ENCODE measurements at places on chromosomes 1 and 21.

- DNase-seq, result no peak
Measured at GRCh38 chr21:33848249-33848953, 67.2 kb downstream of the ATP5PO start.

GRCh38 chr1:16294219-16295212 lies 57.5 kb upstream of the CPLANE2 start:
- no peak for DNase-seq

DNA sequence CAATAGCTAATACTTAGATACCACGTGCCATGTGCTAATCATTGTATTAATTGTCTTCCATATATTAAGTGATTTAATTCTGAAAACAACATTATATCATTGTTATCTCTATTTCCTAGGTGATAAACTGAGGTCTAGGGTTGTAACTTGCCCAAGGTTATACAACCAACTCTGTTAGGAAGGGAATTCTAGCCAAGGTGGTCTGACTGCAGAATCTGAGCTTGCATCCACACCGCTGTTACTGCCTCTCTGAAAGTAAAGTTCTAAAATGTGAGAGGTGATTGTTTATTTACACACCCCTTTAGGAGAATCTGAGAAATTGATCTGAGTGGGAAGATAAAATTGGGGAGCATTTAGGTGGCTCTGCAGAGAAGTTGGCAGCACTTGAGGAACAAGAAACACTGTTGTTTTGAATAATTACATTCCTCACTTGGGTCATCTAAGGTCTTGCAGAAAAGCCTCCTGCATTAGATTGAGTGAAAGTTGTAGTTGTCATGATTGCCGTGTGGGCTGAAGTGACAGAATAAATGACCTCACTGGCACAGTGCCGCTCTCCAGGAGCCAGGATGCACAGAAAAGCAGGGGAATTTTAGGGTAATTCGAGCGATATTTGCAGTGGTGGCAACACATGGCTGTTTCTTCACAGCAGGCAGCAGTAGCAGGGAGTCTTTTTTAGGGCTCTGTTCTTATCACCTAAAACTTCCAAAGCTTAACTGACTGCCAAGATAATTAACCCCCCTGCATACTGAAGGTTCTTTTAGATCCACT lies 121.7 kb downstream of the ADGRL4 start:
- no peak for DNase-seq

GRCh38 chr1:194833111-194833510 lies 1646.7 kb upstream of the B3GALT2 start:
- no peak for DNase-seq

- no peak for DNase-seq
Measured at GRCh38 chr1:109231066-109231465, 17.3 kb downstream of the SARS1 start.

DNA sequence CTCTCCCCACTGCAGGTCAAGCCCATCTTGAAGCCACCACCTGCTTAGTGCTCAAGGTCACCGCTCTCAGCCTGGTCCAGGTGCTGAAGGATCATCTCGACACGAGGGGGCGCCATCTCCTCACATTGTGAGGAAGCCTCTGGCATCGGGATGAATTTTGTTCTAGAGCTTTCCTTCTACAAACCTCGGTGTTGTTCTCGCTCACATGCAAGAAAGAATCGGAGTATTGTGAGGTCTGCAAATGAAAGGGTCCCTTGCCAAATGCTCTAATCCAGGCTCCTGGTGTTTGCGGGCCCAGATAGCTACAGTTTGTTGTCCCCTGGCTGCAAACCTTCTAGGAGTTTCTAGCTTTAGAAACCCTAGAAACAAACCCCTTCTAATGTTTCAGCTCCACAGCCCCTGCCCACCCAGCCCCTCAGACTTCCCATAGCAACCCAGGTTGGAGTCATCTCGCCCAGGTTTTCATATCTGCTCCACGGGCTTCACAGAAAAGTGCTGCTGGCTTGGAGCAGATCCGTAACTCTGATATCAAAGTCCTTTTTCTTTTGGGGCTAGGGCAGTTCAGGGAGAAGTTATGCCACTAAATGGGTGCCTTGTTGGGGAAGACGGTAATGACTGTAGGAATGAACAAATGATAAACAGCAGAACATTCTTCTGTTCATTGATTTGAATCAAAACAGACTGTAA lies 8.6 kb upstream of the ATP5PO start:
- peak; percentile 80 for DNase-seq

- DNase-seq, result no peak
Measured at GRCh38 chr21:26079366-26079765, 91.2 kb downstream of the APP start.

DNA sequence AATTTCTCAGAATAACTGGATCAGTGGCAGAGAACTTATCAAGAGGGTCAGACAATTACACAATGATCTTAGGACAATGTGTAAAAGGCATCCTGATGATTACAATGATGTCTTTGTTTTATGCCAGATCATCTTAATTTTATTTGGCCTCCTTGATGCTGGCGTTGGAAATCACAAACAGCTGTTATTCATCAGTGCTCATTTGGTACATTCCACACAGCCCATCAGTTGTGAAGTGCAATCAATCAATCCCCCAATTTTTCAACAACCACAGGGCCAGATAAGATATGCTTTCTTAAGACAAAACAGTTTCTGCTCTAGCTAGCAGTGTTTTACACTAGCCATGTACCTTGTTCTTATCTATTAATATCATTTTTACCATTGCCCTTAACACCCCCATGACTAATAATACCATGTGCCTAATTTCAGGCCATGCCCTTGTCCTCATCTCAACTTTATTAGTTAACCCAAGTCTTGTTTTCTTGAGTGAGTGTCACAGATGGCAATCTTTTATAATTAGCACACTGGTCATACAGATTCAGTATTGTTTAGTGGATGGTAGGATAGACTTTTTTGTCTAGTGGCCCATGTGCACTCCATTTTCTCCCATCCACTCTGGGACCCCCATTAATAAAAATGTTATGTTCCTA lies 40.8 kb upstream of the COL24A1 start:
- DNase-seq, result no peak

GRCh38 chr1:117416546-117417125 lies 49.4 kb downstream of the MAN1A2 start:
- no peak for DNase-seq

- DNase-seq, result no peak
Measured at GRCh38 chr1:99886841-99887240, 36.7 kb downstream of the AGL start.

GRCh38 chr1:87437663-87438295 lies 109.1 kb downstream of the LMO4 start:
- no peak for DNase-seq

GRCh38 chr1:116870300-116870699 lies 39.4 kb upstream of the PTGFRN start:
- no peak for DNase-seq

GRCh38 chr1:19710825-19711611 lies 46.3 kb downstream of the HTR6 start:
- no peak for DNase-seq
